ENCODE measurements at places on chromosomes 6 and 20. TPM values are rescaled to one million over a fixed set of nuclear protein-coding genes. Genes with fewer than 3 reads are reported as not detected.

The CAGE1 gene
- total RNA-seq, result under 0.01 TPM

The SLC17A5 gene
- 40.6 TPM for total RNA-seq

The SERPINB1 gene
- 59.2 TPM for total RNA-seq

The RIPPLY2 gene
- total RNA-seq, result under 0.01 TPM

The C6orf132 gene
- total RNA-seq, result 3.8 TPM

The GRM1 gene
- 0.26 TPM for total RNA-seq

The POPDC3 gene
- total RNA-seq, result 71.8 TPM

The REM1 gene
- total RNA-seq, result 0.76 TPM

The L3MBTL1 gene
- total RNA-seq, result 9.0 TPM

The PRPH2 gene
- total RNA-seq, result 2.5 TPM

The CCM2L gene
- total RNA-seq, result not detected

The TSPO2 gene
- not detected for total RNA-seq

The ENPP4 gene
- 1.6 TPM for total RNA-seq

The RAB22A gene
- 35.4 TPM for total RNA-seq

The HLA-G gene
- total RNA-seq, result 0.13 TPM

The AHCY gene
- 76.9 TPM for total RNA-seq

The CST7 gene
- not detected for total RNA-seq

The RNF182 gene
- total RNA-seq, result 0.13 TPM

The ADGRB3 gene
- 0.13 TPM for total RNA-seq

The AARS2 gene
- 6.3 TPM for total RNA-seq

The MOCS1 gene
- 22.3 TPM for total RNA-seq

The FGD2 gene
- not detected for total RNA-seq

The ADGRF5 gene
- total RNA-seq, result not detected

The GHRH gene
- not detected for total RNA-seq

The WFDC5 gene
- total RNA-seq, result not detected

The DDO gene
- total RNA-seq, result 4.9 TPM

The RPN2 gene
- 245 TPM for total RNA-seq

The SLC22A7 gene
- total RNA-seq, result not detected

The ERVFRD-1 gene
- total RNA-seq, result not detected

The MYO6 gene
- total RNA-seq, result 19.9 TPM

The LPA gene
- total RNA-seq, result not detected

The CFB gene
- total RNA-seq, result 34.6 TPM

The EYS gene
- total RNA-seq, result under 0.01 TPM

The SIRPB2 gene
- total RNA-seq, result not detected

The CLPSL2 gene
- total RNA-seq, result not detected

The C6orf141 gene
- total RNA-seq, result not detected

The TTK gene
- 21.8 TPM for total RNA-seq

The ANGPT4 gene
- under 0.01 TPM for total RNA-seq

The GABRR1 gene
- total RNA-seq, result not detected

The SLC26A8 gene
- total RNA-seq, result not detected

The SYCP2L gene
- total RNA-seq, result 0.43 TPM

The HLA-DQA2 gene
- not detected for total RNA-seq

The RXRB gene
- 18.2 TPM for total RNA-seq

The PCSK2 gene
- total RNA-seq, result not detected

The CFAP206 gene
- total RNA-seq, result 1.2 TPM

All from articular chondrocyte of knee joint (primary cell).